ENCODE measurements at places on chromosomes 2 and 18. TPM values are rescaled to one million over a fixed set of nuclear protein-coding genes. Genes with fewer than 3 reads are reported as not detected.

PFN4 gene
- total RNA-seq, result 1.8 TPM

DIPK1C gene
- total RNA-seq, result not detected

CD226 gene
- 0.15 TPM for total RNA-seq

DAW1 gene
- total RNA-seq, result 2.3 TPM

SLC66A2 gene
- 18.1 TPM for total RNA-seq

MAP2 gene
- 1.2 TPM for total RNA-seq

GREB1 gene
- 3.9 TPM for total RNA-seq

RIT2 gene
- total RNA-seq, result not detected

Measured in A549 treated with dexamethasone at 1 μM for 4 hours (cell line).